ELF-1 (cell line): ENCODE measurements at places on chromosomes 7 and 10.

DNA sequence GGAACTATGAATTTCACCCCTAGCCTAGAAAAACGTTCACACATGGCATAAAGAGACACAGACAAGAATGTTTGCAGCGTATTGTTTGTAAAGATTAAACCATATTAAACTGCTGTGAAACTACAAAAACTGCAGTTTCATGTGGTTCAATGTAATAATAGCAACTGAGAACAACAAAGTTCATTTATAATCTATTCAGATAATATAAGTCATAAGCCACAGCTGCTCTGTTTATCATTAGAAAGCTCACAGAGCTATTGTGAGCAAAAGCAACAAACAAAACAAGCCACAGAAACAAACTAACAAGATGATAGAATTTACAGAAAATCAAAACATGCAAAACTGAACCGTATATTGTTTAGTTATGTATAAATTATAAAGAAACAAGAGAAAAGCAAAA is 113.5 kb downstream of the AHR start:
- no peak for DNase-seq

DNA sequence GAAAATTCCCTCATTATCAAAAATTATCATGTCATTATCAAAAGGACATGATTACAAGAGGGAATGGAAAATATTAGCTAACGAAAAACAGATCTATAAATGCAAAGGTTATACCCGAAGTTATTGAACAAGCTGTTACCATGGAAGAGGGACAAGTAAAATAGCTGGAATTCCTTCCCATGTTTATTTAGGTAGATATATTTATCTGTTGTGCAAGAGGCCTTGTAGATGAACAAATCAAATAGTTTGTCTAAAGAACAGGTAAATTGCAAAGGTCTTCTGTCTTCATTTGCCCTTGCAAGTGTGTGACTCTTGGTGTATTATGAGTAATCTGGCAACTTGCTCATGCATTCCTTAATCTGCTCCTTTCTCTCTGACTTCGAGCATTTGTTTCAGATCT is 1170.9 kb downstream of the SORCS1 start:
- no peak for DNase-seq

DNA sequence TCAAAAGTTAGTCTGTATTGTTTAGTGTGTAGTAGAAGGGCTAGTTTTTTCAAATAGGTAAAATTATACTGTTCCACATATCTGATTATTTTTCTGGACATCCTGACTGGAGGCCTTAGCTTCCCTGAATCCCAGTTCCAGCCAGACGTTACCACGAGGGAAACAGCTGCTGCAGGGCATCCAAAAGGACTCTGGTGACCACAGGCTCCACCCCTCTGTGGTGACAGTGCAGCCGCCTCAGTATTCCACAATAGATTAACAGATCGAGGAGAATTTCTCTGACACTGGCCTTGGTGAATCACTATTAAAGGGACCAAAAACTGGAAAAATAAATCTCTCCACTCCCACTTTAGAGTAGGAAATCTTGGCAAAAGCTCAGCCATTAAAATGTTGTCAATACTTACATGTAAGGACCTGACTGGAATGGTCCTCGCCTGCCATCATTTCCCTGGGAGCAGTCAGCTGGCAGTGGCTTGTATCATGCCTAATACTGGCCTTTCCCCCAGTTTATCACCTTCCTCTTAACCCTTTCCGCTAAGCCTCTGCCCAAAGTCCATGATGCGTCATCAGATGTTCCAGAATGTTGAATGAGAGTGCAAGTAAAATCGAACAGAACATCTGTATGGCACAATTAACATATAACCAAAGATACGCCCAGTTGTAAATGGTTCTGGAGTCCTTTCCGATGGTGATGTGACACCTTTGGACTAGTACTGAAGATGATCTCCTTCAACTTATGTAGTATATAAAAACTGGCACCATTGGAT is 31.6 kb downstream of the ENO4 start:
- no peak for DNase-seq

DNA sequence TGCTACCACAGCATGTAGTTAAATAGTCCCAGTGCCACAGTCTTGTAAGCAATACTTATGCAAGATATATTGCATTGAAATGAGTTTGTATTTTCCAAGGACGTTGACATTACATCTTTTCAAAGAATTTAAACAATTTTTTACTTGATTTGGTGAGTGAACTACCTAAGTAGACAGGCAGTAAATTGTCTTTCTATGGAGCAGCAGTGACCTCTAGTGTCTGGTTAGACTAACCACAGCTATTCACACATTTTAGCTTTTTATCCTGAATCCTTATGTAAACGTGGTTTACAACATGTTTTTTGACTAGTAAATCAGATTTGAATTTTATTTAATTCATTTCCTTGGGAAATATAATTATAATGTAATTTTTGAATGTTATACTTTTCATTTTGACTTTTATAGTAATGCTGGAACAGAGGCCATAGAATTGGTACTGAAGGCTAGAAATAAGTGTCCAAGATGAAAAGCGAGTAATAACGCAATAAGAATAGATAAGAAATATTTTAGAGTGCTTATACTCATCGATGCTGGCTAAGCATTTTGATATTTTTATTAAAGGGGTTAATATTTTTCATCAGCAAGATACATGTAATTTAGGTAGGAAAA is 5.6 kb downstream of the LRRTM3 start:
- no peak for DNase-seq

GRCh38 chr10:79018521-79019011 is 50.2 kb upstream of the ZMIZ1 start:
- no peak for DNase-seq

- DNase-seq: no peak
These were observed 94.0 kb downstream of the MBL2 start for GRCh38 chr10:52678611-52679010.

- peak; percentile 18 for DNase-seq
These were observed 750 bp upstream of the CDK14 start for GRCh38 chr7:90595342-90595800.

DNA sequence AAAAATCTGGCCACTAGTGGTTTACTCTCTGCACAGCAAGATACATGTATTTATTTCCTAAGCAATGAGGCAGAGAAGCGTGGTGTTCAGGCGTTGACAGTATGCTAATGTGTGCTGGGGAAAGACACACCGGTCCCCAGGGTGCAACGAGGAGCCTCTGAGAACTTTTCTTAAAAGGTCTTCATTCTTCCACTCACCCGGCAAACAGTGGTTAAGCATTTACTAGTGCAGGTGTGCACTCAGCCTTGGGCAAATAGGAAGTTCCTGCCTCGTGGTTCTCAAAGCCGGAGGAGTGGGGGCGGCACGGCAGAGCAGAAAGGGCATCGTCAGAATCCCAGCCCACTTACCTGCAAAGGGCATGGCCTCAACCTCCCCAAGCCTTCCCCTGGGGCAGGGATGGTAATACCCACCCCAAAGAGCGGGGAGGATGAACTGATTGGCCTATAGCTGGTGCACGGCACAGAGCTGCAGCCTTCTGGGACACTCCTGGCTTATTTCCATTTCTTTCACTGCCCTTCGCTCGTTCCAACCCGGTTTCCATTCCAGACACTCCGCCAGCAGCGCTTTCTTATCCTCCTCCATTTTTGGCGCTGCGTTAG is 184.3 kb upstream of the CTBP2 start:
- DNase-seq: no peak
